ENCODE measurements at places on chromosomes 3 and 15.

GRCh38 chr15:28131400-28131799 is 32.3 kb upstream of the OCA2 start:
- DNase-seq, result no peak

- no peak for DNase-seq
These were observed 54.1 kb upstream of the TAMM41 start for GRCh38 chr3:11900824-11901223.

DNA sequence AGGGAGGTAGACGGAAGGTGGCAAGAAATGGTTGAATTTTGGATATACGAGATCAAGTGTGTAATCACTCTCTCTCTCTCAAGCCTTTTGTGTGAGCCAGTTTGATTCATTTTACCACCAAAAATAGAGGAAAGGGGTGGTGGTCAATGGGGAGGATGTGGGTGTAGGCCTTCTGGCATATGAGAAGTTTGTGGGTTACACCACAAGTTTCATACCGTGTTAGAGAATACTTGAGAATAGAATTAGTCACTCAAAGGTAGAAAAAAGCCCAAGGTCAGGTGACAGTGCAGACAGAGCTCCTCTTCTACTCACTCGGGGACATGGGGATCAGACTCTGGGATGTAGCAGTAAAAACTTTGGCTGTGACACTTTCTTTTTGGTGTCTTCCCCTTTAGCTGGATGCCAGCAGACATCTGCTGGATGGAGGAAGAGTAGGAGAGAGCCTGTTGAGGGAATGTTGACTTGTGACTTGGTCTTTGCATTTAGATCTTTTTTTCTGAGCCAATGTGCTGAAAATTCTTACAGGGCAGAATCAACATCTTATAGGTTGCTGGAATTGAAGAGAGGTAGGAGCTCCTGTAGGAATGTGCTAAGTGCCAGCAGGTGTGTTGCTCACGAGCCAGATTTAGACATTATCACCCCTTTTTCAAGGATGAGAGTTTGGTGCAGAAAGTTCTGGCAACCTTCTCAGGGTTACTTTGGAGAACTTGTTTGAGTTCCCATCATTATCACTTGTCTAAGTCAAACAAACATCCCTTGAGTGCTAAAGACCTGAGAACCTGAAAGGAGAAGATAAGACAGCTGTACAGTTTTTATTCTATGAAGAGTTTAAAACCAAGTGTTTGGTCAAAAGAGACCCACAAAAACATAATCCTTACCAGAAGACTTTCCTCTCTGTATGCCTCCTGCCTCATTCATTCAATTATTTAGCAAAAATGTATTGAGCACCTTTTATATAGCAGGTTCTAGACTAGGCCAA is 43.9 kb upstream of the RYK start:
- no peak for DNase-seq

- no peak for DNase-seq
These were observed 8.3 kb downstream of the ANKRD63 start for GRCh38 chr15:40274350-40275274.

- no peak for DNase-seq
These were observed 41.6 kb upstream of the ROPN1 start for GRCh38 chr3:124033360-124034015.

GRCh38 chr3:11386465-11387113 is 114.4 kb downstream of the ATG7 start:
- DNase-seq, result no peak

DNA sequence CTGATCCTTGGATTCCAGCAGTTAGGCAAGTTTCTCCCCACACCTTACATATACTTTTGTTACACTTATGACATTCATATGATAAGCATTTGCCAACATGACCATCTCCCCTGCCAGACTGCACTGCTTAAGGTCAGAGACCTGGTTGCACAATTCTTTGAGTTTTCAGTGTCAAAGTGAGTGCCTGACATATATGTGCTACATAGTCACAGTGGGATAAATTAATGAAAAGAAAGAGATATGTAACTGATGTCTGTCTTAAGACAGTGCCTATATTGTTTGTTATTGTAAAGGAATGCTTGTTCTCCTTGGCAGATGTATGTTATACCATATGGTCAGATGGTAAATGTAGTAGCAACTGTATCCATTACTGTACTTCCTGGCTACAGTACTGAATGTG is 3.5 kb upstream of the DCUN1D1 start:
- no peak for DNase-seq

DNA sequence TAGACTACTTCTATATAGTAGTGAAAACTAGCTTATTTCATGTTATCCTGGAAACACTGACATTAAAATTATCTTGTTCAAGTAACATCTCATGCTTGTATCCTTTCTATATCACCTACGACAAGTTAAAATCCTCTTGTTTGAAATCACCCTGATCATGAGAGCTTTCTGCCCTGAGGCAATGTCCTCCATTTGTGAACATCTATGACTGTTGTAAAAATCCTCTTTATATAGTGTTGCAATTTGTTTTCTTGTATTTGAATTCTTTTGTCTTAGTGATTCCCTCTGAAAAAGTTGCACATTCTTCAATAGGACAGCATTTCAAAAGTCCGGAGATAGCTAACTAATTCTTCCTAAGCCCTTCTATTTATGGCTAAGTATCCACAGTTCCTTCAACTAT is 480.3 kb downstream of the NSUN3 start:
- no peak for DNase-seq

- no peak for DNase-seq
These were observed 186.6 kb downstream of the SQOR start for GRCh38 chr15:45821390-45821789.

DNA sequence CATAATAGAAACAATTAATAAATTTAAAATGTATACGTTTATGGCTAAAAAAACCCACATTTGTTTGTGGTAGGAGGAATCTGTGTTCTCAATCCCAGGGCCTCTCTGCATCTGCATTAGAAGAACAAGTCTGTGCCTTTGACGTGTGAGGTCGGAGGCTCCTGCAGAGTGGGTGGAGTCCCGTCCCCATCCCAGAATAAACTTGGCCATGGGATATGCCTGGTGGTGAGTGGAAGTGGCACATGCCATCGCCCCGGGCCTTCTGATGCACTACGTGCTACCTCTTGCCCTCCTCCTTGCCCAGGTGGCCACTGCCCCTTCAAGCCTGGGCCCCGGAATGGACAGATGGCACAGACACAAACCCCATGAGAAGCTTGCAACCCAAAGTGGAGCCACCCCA is 131.1 kb upstream of the NSMCE3 start:
- DNase-seq, result no peak

DNA sequence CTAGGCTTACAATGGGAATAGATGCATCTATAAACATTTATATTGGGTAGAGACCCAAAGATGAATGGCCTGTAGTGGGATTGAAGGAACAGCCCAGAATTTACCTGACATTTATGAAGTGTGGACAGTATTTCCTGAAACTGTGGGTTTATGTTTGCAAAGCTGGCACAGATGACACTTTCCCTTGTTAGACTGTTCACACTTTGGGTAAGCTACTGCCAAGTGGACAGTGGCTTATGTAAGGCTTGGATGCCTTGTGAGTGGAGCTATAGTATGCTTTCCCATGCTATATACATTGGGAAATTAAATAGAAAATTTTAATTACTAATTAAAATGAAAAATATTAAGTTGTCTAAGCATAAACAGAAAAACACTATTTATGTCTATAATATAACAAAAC is 48.5 kb downstream of the STARD9 start:
- no peak for DNase-seq

DNA sequence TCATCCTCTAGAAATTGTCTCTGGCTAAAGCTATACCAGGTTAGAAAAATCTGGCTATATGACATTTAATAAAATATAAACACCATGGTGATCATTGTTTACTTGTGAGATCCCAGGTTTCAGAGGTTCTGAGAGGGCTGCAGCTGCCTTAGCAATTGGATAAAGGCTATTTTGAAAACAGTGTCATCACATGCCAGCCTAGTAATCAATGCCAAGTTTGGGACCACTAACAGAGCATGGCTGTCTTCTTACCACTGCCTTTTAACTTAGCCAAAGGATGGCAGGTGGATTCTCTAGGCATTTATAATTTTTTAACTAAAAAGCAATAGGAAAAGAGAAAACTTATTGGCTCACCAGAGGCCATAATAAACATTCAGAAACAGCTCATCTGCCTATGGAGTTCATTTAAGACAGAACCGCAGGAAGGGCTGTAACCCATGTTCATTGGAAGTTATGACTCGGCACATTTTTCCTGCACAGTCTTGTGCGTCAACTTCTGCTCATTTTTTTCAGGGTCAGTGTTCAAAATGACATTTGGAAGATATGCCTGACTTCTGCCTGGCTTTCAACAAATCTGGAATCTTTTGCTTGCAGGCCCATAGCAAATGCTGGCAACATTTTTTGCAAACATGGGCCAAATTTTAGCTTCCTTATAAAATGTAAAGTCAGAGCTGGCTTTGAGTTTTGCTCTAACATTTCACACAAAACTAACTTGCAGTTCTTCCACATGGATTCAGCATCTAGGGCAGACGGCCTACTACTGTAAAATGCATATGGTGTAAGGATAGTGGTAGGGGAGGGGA is 476.0 kb upstream of the TBL1XR1 start:
- DNase-seq, result no peak

- no peak for DNase-seq
These were observed 11.2 kb downstream of the SCAP start for GRCh38 chr3:47464588-47464987.

GRCh38 chr15:39621976-39622375 is 41.1 kb downstream of the THBS1 start:
- no peak for DNase-seq

GRCh38 chr3:76566211-76566534 is 473.7 kb upstream of the ROBO2 start:
- DNase-seq, result peak; percentile 10

GRCh38 chr3:54967731-54968161 is 39.9 kb upstream of the LRTM1 start:
- DNase-seq, result no peak

DNA sequence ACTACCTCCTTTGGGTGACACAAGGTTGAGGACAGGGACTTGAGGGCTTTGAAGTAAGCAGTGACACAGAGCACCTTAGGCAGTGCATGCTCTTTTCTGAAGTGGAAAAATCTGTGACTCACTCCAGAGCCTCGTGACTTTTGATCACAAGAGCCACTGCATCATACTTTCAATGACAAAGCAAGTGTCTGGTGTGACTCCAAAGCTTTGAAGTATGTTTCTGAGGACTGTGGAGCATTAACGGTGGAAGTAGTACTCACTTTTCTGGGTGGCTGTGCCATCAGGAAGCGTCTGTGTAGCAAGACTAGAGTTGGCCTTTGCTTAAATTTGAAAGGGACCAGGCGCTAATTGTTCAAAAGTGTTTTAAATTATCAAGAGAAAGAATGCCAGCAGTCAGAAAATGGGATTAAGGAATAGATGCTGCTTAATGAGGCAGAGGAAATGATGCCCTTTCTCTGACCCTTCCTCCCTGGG is 210.7 kb upstream of the TRIM42 start:
- DNase-seq, result no peak

DNA sequence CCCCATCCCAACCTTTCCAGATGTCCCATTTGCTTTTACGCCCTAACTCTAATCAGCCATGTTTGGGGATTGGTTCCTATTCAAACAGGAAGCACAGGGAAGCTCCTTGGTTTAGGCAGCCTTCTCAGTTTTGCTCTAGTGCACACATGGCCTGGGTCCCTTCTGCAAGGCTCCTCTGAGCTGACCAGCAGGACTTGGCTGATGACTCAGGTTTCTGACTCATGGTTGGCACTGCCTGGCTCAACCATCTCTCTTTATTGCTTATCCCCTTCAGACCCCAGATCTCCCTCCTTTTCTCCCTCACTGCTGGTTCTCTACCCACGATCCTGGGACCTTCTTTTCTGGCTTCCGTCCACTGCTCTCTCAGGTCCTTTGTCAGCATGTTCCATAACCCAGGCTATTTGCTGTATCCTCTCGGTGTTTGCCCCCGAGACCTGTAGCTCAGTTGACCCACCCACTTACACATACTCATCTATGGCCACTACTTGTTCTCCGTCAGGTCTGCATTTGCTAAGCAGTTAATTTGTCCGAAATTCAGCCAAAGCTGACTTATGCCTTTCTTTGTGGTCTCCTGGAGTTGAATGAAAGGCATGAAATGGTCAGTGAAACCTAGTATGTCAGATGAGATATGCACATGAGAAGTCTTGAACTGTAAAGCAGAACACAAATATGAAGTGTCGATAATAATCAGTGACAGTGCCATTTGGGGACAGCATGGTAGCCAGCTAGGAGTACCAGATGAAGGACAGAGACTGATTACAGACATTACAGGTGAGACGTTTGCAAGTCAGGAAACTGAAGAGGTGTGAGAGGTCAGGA is 323.5 kb upstream of the ROPN1 start:
- DNase-seq, result no peak

- DNase-seq, result no peak
These were observed 210.5 kb downstream of the FGF12 start for GRCh38 chr3:192516820-192517219.

- peak; percentile 48 for DNase-seq
These were observed 8.6 kb downstream of the TLR9 start for GRCh38 chr3:52216585-52217408.

- DNase-seq, result no peak
These were observed 334.5 kb upstream of the FRG2C start for GRCh38 chr3:75329476-75330097.

GRCh38 chr3:156602424-156602823 is 47.5 kb upstream of the SSR3 start:
- DNase-seq, result no peak

- DNase-seq, result no peak
These were observed 45.3 kb downstream of the TRPM7 start for GRCh38 chr15:50641318-50641717.
